ENCODE measurements at places on chromosomes 1 and 21.

- no peak for DNase-seq
These were observed 318.6 kb upstream of the TMPRSS15 start for GRCh38 chr21:18722193-18722592.

GRCh38 chr1:163877016-163877415 lies 555.3 kb downstream of the NUF2 start:
- DNase-seq = peak; percentile 69

DNA sequence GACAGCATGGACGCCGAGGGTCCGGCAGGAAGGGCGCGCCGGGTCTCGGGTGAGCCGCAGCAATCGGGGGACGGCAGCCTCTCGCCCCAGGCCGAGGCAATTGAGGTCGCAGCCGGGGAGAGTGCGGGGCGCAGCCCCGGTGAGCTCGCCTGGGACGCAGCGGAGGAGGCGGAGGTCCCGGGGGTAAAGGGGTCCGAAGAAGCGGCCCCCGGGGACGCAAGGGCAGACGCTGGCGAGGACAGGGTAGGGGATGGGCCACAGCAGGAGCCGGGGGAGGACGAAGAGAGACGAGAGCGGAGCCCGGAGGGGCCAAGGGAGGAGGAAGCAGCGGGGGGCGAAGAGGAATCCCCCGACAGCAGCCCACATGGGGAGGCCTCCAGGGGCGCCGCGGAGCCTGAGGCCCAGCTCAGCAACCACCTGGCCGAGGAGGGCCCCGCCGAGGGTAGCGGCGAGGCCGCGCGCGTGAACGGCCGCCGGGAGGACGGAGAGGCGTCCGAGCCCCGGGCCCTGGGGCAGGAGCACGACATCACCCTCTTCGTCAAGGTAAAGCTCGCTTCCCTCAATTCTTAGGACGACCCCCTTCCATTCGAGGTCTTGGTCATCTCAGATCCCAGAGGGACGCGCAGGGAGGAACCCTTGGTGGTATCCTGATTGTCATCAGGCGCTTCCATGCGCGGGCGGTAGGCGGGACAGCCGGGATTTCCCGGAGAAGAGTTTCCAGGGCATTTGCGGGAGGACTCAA lies 1.6 kb downstream of the CLIC6 start:
- no peak for DNase-seq

- no peak for DNase-seq
These were observed 16.7 kb downstream of the ITPKB start for GRCh38 chr1:226722240-226722900.

DNA sequence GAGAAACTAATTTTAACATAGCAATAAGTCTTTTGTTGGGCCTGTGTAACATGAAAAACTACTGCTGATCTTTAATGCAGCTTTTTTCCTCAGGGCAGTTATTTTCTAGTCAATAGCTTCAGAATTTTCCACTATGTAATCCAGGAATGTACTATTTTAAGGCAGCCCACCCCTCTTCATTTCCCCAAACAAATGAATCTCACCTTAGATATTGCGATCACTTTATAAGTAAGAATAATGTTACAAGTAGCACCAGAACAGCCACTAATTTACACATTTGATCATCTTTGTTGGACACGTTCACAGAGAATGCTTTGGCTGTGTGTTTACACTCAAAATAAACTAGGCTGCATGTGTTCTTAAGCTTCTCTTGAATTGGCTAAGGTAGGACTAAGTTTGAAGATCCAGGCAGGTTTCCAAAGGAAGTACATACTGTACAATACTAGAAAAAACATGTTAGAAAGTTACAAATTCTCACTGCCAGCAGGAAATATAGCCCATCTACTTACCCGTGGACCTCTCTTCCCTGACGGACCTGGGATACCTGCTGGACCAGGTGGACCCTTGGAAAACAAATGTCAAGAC lies 41.7 kb downstream of the COL24A1 start:
- DNase-seq = no peak

DNA sequence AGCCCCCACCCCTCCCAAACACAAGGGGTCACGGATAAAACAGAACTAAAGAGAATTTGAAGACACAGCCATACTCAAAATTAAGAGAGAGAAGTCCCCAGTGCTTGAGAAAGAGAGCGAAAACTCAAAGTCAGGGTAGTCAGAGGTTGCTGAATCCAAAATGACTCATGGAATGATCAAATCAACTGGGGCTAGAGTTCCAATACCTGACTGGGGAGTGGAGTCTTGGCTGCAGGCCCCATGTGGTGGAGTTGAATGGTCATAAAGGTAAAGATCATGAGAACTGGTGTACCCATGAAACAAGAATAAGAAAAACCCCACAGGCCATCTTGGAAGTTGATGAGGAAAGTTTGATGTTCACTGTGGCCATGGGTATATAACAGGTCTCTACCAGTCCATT lies 84.5 kb upstream of the LRRN2 start:
- DNase-seq = no peak

- DNase-seq = no peak
These were observed 19.9 kb downstream of the INSRR start for GRCh38 chr1:156838972-156839371.

DNA sequence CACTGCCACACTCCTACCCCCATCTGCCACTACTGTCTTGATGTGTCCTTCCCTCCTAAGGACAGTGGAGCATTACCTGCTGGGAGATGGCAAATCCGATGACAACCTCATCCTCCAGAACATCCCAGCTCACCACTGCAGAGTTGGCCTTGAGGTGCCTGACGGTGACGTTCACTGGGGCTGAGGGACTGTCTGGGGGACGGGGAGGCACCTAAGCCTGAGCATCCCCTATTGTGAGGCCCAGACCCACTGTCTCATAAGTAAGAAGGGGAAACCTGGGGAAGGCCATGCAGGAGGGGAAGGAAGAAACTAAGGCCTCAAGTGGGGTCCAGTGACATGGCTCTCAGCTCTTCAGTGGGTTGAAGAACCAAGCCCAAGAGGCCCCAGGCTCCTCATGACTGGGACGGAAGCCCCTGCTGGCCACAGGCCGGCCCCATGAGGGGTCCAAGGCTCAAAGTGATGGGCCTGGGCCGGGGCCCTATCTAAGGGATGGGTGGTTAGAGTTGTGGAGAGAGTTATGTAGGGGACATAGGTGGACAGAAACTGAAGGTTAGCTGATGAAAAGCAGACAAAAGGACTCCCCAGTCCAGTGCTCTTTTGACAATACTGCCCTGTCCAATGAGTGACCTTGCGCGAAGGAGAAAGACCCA lies 1.8 kb downstream of the FNDC5 start:
- DNase-seq = no peak

- no peak for DNase-seq
These were observed 6.5 kb downstream of the CTRC start for GRCh38 chr1:15444468-15445389.

- DNase-seq = no peak
These were observed 42.3 kb downstream of the NIPAL3 start for GRCh38 chr1:24457866-24458265.

DNA sequence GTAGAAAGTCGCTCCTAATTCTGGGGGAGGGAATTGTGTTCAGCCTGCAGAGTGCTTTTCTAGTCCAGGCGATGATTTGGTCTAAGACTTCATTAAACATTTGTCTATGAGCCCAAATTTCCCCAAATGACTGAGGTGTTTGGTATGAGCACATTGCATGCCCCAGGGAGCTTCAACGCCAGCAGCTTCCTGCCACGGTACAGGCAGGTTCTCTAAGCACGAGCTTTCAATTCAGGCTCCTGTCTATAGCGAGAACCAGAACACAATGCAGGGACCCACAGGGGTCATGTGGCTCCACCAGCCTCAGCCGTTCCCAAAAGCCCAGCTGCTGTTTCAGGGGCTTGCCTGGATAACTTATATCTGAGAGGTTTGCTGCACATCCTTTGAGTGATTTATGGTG lies 34.1 kb upstream of the H6PD start:
- no peak for DNase-seq

GRCh38 chr1:6022193-6022592 lies 23.5 kb upstream of the KCNAB2 start:
- no peak for DNase-seq

DNA sequence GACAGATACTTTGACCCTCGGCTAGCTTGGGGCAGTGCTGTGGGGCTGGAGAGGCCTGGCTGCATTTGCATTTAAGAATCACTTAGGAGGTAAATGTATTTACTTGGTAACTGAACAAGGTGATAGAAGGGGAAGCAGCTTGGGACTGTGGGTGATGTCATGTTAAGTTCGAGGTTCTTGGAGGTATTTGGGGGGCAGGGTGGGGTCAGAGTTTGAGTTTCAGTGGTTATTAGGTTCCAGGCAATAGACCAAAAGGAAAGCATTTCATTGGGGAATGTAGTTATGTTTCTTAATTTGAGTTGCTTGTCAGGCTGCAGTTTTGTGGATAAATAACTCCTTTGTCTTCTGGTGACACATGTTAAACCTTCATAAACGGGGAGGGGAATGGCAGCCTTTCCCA lies 2.4 kb upstream of the FAM78B start:
- no peak for DNase-seq

GRCh38 chr21:41147096-41147978 lies 20.6 kb upstream of the BACE2 start:
- DNase-seq = no peak

GRCh38 chr1:194466706-194467105 lies 1280.3 kb upstream of the B3GALT2 start:
- no peak for DNase-seq

- DNase-seq = no peak
These were observed 6.7 kb upstream of the ADARB1 start for GRCh38 chr21:45067462-45068285.

DNA sequence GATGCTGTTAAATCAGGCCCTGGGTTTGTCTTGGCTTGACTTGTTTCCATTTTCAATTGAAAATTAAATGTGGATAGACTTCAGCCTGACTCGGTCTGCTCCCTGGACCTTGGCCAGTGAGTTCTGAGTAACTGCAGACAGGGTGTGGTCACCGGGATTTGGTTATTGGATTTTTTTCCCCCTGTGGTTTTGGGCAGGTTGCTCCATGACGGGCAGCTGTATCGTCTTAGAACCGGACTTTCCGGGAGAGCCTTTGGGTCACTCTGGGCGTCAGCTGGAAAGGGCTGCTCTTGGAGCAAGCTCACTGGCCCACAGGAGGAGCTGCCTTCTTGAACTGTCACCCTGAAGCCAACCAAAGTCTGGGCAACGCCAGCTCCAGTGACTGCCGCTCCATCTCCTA lies 75.0 kb downstream of the CLIC6 start:
- peak; percentile 27 for DNase-seq

- no peak for DNase-seq
These were observed 18.9 kb downstream of the CRYAA start for GRCh38 chr21:43187715-43188114.

DNA sequence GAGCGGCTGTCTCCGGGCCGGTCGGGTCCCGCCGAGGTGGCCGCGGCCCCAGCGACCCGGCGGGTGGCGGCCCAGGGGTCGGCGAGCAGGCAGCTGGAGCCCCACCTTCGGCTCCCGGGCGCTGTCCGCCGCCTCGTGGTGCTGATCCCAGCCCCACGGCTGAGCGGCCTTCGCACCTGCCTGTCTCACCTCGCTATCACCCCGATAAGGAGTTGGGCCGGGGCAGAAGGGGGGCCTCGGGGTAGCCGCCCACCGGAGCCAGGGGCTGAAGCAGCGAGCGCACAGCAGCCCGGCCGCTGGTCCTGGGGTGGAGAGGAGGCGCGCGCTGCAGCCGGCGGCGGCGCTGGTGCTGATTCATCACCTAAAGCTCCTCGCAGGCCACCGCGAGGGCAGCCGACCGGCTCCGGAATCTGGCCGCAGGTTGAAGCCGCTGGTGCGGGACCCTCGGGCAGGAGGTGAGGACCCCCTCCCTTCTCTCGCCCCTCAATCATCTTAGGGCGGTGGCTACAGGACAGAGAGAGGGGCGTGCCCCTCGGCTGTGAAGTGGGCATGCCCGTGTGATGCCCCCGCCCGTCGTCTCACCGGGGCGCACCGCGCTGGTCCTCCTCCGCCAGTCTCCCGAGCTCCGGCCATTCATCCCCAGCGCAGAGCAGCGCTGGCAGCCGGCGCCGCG lies 575 bp downstream of the TRIM67 start:
- DNase-seq = no peak

DNA sequence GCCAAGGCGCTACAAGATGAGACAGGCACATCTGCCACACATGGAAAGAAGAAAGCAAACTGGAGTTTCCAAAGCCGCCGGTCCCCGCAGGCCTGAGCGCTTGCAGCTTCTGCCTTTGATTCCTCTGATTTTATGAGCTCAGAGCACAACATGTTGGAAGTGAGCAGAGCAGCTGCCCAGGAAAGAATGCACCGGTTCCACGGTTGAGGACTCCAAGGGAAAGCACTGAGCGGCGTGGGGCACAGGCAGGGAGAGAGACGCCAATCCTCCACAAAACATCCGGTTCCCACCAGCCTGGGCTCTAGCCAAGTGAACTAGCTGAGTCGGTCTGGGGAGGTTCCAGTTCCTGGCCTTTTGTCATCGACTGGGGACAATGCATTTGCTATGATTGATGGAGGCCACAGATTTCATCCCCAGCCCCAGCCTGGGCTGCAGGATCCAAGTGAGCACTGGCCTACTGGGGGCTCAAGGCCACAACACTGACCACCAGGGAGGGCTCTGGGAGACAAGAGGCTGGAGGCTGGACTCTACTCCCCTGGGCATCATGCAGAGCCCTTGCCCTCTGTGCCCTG lies 253.1 kb upstream of the IRF2BP2 start:
- DNase-seq = peak; percentile 55

- DNase-seq = no peak
These were observed 800.3 kb downstream of the PLA2G4A start for GRCh38 chr1:187629075-187629474.

GRCh38 chr1:15153184-15153841 lies at the start of gene TMEM51:
TSS of gene TMEM51 (plus strand) at chr1:15153747. CDS start at chr1:15215088, 61,341 bp downstream.
- no peak for DNase-seq

DNA sequence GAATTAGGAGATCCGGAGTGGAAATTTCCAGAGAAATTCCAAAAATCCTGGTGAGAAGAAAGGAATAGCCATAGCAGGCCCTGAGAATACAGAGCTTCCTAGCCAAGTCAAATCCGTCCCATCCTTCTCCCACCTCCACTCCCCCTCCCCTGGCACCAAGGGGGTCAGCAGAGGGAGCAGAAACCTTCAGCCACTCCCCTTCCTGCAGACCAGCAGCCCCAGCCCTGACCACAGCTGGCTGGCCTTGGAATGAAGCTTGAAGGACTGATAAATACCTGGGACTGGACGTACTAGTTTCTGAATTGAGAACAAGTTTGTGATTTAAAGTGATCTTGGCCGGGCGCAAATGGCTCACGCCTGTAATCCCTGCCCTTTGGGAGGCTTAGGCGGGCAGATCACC lies 13.8 kb upstream of the RIPPLY3 start:
- no peak for DNase-seq

GRCh38 chr1:181593042-181593441 lies 109.7 kb downstream of the CACNA1E start:
- DNase-seq = no peak

DNA sequence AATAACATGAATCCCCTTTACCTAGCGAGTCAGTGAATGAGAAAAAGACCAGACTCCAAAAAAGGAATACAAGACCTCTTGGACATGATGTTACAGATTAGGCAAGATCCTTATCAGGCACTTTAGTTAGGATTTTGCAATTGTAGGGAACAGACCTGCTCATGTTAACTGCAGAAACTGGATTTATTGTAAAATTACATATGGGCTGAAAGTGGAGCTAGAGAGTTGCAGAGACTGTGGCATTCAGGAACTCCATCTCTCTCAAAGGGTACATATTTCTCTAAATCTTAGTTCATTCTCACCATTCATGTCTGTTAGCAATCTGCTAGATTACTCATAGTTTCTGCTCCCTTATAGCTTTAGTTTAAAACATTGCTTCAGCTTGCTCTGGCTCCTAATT lies 142.2 kb downstream of the PAPPA2 start:
- DNase-seq = no peak

- DNase-seq = no peak
These were observed 77.4 kb downstream of the APP start for GRCh38 chr21:26093122-26093521.

All from GM04503 (cell line).